Activated CD4-positive, alpha-beta T cell treated with anti-CD3 and anti-CD28 coated beads, Interleukin-2, amount 10 ng/mL, durations not matched to agents 7 days and 5 days (primary cell): ENCODE measurements at places on chromosomes 12 and 14. TPM values are rescaled to one million over a fixed set of nuclear protein-coding genes. Genes with fewer than 3 reads are reported as not detected.

DNA sequence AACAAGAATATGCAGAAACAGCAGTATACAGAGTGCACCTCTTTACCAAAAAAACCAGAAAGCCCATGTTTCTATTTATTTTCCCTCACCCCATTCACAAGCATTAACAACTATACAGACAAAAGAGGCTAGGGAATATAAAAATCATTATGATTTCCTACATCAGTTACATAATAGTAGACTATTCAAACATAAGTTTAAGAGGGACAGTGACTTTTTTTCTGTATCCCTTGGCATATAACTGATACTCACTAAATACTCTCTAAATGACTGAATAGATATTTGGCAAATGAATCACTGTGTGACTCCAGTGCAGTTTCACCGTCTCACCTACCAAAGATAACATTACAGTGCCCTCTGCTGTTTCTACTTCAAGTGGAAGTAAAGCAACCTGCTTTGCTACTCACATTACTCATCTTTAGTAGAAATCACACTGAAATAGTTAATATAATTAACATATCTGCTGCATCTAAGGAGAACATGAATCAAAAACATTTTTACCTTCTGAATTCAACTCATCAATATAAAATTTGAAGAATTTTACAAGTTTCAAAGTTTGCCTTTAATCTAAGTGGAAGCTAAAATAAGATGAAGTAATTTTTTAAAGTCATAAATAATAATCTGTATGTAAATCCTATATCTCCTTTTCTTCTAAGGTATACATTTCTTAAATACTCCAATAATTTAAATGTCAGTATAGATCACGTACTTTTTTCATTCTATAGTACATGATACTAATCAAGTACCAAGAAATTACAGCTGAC is 103.8 kb downstream of the OSBPL8 start:
- peaks cover 14% of the 10 kb centered on the region for H3K4me1 ChIP-seq
- no peaks in the 10 kb centered on the region for H3K27me3 ChIP-seq
- H3K36me3 ChIP-seq = peaks cover 14% of the 10 kb centered on the region
- peak overlapping the region; percentile 54 for H3K27ac ChIP-seq
- DNase-seq = peak; percentile 34

EFS gene
- not detected for total RNA-seq

GRCh38 chr12:41507286-41507685 is 319.2 kb downstream of the PDZRN4 start:
- no peak overlapping the region for H3K27ac ChIP-seq
- H3K4me1 ChIP-seq = no peaks in the 10 kb centered on the region
- H3K27me3 ChIP-seq = peaks cover 1% of the 10 kb centered on the region
- H3K36me3 ChIP-seq = no peaks in the 10 kb centered on the region

DNA sequence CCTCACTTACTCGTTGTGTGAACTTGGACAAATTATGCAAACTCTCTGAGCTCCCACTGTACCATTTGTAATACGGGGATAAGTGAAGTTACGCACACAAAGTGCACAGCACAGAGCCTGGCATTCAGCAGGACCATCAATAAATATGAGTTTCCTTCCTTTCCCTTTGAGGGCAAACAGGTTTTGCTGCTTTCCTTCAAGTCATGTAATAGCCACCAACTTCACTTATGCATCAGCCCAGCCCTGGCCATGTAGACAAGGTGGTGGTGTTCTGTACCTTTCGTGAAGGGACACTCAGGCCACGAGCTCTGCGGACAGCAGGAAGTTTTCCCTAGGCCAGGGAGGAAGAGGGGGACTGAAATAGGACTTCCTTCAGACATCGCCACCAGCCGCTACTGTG is 272.7 kb downstream of the CACNA1C start:
- H3K27me3 ChIP-seq = peaks cover 13% of the 10 kb centered on the region
- no peaks in the 10 kb centered on the region for H3K4me1 ChIP-seq

GRCh38 chr14:75845136-75845804 is 136.5 kb downstream of the TGFB3 start:
- H3K27ac ChIP-seq = no peak overlapping the region
- no peaks in the 10 kb centered on the region for H3K36me3 ChIP-seq
- DNase-seq = no peak
- H3K4me1 ChIP-seq = no peaks in the 10 kb centered on the region
- H3K27me3 ChIP-seq = no peaks in the 10 kb centered on the region

DNA sequence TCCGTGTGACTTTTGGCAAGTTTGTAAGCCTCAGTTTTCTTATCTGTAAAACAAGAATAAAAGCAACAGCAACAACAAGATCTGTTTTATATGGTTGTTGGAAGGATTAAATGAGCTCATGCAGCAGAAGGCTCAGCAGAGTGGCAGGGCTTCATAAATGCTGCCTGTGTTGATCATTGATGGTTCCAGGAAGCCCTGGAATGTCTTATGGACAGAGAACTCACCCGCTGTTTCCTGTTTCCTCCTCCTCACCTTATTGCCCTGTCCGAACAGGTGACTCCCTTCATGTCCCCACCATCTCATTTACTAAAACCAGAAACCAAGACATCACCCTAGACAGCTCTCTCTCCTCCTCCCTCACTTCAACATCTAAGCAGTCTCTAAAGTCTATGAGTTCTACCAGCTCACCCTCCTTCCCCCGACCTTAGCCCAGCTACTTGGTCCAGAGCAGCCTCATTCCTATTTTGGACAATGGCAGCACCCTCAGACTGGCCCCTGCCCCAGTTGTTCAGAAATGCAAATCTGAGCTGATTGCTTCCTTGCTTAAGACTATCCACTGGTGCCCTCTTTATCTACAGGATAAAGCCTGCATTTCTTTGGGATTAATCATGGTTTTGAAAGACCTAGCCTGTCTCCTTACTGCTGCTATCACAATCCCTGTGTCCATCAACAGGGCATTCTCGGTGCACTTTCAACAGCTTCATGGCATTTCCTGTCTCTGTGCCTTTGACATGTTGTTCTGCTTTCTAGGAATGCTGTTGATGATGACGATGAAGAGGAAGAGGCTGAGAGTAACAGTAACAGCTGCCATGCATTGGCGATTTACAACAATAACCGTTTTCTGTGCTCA is 21.4 kb upstream of the GSG1 start:
- DNase-seq = no peak
- H3K27ac ChIP-seq = no peak overlapping the region
- peaks cover 2% of the 10 kb centered on the region for H3K27me3 ChIP-seq

POTEM gene
- not detected for total RNA-seq

DNA sequence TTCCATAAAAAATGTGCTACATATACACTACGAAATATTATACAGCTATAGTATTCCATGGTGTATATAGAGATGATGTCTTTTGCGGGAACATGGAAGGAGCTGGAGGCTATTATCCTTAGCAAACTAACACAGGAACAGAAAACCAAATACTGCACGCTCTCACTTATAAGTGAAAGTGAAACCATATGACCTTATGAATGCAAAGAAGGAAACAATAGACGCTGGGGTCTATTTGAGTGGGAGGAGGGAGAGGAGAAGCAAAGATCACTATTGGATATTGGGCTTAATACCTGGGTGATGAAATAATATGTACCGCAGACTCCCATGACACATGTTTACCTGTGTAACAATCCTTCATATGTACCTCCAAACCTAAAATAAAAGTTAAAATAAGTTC is 142.8 kb downstream of the LRFN5 start:
- peak overlapping the region; percentile 47 for H3K4me3 ChIP-seq
- peak overlapping the region; percentile 76 for H3K27ac ChIP-seq
- peaks cover 12% of the 10 kb centered on the region for H3K4me1 ChIP-seq
- DNase-seq = peak; percentile 11
- no peaks in the 10 kb centered on the region for H3K36me3 ChIP-seq
